Foreskin fibroblast (primary cell): ENCODE measurements at places on chromosomes 12 and 14.

- DNase-seq, result no peak
These were observed 202.6 kb upstream of the LRFN5 start for GRCh38 chr14:41404126-41404525.

GRCh38 chr12:132447731-132448462 lies 42.1 kb upstream of the FBRSL1 start:
- DNase-seq, result no peak

DNA sequence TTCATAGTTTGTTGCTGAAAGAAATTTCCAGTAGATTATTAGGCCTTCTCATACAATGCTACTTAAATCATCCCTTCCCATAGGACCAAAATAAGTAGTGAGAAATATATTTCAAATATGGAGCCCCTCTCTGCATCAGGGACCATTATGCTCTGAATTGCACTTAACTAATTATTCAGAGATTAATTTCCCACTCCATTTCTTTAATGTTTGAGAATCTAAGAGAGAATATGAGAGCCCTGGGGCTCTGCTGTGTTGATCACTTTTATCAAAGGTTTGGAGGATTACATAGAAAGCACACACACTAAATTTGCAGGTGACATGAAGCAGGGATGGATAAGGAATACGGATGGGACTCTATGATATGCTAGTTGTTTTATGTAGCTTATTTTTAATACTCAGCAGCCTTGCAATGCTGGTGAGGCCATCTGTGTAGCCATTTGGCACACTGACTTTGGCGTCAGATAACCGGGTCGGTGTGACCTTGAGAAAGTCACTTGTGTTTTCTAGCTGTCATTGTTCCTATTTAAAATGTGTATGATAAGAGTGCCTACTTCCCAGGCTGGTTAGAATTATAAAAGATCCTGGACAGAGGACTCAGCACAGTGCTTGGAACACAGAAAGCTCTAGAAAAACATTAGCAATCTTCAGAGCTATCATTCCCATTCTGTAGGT lies 49.9 kb upstream of the FBXO21 start:
- DNase-seq, result no peak

- DNase-seq, result no peak
These were observed 536.3 kb upstream of the CCDC196 start for GRCh38 chr14:65949711-65950516.

DNA sequence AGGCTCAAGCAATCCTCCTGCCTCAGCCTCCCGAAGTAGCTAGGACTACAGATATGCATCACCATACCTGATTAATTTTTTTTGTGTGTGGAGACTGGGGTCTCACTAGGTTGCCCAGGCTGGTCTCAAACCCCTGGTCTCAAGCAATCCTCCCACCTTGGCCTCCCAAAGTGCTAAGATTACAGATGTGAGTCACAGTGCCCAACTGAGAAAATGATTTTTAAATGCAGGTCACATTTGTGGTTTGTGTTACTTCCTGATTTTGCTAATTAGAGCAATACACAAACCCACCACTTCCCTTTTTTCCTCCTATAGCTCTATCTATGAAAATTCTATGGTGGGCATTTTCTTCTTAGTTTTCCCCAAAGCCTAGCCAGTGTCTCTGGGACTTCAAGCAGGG lies 45.5 kb upstream of the TMEM263 start:
- DNase-seq, result no peak

GRCh38 chr12:14126692-14127091 lies 145.3 kb upstream of the GRIN2B start:
- no peak for DNase-seq

DNA sequence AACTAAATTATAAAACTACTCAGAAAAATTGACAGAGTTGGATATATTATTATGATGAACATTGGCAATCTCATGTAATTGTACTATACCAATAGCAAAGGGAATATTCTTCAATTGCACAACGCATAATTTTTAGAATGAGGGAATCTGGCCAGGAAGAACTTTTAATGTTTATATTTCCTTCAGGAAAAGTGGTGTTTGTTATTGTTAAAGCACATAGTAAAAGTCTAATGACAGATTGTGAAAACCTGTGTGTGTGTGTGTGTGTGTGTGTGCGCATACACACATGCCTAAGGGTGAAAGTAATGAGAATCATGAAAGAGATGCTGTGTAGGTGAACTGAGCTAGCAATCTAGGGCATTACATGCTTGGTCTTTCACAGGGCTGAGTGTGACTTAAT lies 877.7 kb downstream of the SLC6A15 start:
- peak; percentile 11 for DNase-seq

- DNase-seq, result no peak
These were observed 697 bp upstream of the HOXC5 start for GRCh38 chr12:54032086-54032619.

GRCh38 chr14:60510951-60511599 lies 2.1 kb downstream of the SIX6 start:
- DNase-seq, result no peak

- DNase-seq, result no peak
These were observed 123.3 kb downstream of the BEGAIN start for GRCh38 chr14:100463937-100464336.

GRCh38 chr12:95497031-95497430 lies 23.1 kb downstream of the METAP2 start:
- DNase-seq, result no peak
